Esophagus muscularis mucosa (tissue), 4 donors: ENCODE measurements at places on chromosomes 1 and 21. TPM values are rescaled to one million over a fixed set of nuclear protein-coding genes. Genes with fewer than 3 reads are reported as not detected.

DNA sequence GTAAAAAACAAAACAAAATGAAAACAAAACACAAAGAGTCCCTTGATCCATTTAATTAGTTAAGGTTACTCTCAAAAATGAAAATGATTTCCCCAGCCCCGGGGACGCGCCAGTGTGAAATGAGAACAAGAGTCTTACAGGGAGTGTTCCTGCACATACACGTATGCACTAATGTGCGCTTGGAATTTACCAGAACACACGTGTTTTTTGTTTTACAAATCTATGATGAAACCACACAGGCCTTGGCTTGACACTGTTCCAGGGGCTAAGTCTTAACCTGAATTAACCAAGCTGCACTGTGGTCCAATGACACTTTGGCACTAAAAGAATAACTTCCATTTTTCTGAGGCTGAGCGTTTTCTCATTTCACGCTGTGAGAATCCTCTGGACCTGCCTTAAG lies 63.7 kb downstream of the SLC45A1 start:
- no peak for DNase-seq

Gene RAB3B
- total RNA-seq = 0.42 TPM

DNA sequence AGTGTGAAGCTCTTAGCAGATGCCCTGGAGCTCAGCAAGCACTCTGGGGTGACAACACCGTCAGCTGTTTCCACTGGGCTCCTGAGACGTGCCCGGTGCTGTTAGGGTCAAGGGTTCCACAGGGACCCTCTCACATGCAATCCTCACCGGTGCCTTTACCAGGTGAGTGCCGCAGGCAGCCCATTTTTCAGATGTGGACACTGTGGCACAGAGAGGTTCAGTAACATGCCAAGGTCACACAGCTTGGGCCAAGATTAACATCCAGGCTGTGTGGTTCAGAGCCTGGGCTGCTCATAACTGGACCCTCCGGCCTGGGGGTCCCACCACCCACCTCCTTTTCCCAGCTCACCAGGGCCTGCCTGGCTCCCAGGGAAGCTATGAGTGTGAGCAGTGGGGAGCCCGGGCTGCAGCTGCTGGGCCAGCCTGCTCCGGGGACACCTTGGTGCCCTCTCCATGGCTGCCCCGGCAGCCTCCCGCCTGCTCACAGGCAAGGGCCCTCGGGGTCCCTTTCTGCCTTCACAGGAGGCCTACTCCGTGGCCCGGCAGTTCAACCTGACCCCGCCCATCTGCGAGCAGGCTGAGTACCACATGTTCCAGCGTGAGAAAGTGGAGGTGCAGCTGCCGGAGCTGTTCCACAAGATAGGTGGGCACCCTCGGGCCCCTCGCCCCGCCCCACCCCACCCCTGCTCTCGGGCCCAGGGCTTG lies 49.3 kb downstream of the KCNAB2 start:
- DNase-seq = no peak

DNA sequence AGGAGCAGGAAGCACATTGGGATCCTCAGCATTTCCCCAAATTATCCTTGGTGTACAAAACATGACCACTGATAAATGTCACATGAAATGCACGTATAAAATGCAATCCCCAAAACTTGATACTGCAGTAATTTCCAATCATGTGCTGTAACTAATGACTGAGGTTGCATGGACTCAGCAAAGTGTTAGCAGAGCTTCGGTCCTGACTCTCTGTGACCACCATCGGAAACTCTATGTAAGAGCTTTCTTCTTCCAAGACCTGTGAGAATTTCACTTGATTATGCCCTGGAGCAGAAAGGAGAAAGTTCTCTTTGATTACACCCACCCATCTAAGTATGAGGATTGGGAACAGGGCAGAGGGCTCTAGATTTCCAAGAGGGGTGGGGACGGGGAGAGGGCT lies 908 bp downstream of the CD53 start:
- DNase-seq = no peak

DNA sequence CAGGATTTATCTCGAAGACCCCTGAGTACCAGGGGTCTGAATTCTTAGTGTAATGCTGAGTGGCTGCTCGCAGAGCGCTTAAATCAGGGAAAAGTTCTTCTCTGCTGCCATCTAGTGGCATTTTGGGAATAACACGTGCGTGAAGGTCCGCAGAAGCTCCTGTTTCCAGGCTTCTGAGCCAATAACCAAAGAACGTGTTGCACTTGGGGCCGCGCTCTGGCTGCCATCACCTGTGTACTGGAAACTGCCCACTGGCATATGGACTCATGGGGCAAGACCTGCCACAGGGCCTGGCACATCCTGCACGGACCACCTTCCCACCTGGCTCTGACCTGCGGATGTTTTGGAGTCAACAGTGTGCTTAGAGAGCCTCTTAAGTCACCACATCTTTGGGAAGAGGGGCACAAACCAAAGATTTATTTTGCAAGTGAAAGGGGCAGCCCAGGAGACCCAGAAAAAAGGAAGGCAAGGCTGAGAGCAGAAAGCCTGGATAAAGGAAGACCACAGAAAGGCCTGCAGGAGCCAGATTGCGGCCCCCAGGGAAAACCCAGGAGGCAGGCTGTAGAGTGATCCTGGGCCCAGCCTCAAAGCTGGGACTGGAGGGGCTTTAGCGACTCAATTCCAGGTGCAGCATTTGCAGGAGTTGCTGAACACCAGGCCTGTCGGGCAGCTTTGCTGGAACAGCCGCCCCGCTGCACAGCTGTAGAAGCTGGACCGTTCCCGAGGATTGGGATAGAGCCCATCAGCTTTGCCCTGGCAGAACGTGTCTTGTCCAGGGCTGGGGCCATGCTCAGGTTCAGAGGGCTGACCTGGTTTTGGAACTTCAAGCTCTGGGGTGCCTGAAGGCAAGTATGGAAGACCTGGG lies 13.0 kb downstream of the CHIT1 start:
- DNase-seq = no peak

- no peak for DNase-seq
Measured at GRCh38 chr1:119312500-119312899, 56.1 kb upstream of the HAO2 start.

DNA sequence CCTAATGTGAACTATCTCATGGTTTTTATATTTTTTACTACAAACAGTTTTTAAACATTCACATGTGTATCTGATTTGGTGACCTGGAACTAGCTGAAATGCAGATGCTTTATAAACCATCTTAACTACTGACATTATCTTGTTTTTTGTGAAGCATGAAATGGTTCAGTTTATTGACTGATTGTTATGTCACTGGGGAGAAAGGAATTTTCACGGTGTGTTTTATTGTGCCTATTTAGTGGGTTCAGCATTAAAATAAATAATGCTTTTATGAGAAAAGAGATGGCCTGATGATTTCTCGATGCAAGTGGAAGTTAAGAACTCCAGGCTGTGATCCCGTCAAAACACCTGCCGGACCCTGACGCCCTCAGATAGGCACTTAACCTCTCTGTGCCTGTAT lies 79.9 kb upstream of the KIF26B start:
- DNase-seq = no peak

DNA sequence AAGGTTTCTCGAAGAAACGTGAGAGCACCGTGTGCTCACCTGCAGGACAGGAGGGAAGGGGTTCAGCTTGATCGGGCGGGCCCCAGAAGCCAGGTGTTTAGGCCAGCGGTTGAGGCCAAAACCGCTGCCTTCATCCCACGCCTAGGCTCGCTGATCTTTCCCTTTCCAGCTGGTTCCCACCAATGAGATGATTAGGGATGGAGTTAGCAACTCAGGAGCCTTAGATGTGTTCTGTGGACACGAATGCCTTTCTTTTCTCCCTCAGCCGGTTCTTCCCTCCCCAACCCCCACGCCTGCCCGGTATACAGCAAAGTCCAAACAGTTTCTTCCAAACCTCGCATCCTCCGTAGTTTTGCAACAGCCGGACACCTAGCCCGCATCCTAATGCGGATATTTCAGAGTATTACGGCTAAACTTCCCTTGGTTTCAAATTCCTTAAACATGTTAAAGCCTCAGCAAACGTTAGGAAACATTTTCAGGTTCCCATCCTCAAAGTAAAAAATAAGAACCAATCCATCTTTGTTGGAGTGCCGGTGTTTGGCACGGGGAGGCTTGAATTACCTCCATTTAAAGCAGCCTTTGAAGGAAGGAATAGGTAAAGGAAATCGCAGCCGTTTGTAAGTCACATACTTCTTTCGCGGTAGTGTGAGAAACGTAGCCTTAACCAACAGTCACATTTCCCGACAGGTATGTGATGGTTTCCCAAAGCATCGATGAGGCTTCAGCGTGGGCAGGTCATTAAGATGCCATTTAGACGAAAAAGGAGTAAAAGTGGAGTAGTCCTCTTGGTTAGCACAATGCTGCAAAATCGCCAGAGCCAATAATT lies 1.1 kb downstream of the LRRC8C start:
- no peak for DNase-seq

Gene SPATA6
- total RNA-seq = 19.1 TPM

DNA sequence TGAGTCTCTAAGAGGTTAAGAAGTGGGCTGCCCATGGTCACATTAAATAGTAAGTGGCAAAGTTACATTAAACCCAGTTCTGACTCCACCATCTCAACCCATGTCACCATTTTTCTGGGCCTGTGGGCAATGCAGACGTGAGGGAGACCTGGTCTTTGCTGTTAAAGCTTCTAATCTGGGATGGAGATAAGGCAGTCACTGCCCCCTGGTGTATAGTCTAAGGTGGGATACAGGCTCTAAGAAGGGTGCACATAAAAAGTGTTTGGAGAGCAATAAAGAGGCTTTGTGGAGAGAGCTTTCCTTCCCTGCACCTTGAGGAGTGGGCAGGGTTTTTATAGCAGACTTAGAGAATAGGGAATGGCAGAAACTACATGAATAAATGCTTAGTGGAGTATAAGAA lies 141.3 kb downstream of the ROR1 start:
- DNase-seq = no peak

DNA sequence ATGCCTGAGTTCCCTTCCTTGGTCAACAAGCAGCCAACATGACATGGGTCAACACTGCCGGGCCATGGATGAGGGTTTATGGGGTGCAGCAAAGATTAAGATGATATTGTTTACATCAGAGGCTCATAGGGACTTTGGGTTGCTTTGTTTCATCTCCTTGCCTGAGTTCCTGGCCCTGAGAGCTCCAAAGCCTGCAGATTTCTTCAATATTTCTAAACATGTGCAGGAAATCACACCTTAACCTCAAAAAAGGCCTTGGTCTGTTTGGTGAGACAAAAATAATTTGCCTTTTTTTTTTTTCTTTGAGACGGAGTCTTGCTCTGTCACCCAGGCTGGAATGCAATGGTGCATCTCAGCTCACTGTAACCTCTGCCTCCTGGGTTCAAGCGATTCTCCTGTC lies 876 bp downstream of the SLAMF8 start:
- DNase-seq = no peak

Gene LCE3A
- not detected for total RNA-seq

Gene FHAD1
- 0.06 TPM for total RNA-seq

DNA sequence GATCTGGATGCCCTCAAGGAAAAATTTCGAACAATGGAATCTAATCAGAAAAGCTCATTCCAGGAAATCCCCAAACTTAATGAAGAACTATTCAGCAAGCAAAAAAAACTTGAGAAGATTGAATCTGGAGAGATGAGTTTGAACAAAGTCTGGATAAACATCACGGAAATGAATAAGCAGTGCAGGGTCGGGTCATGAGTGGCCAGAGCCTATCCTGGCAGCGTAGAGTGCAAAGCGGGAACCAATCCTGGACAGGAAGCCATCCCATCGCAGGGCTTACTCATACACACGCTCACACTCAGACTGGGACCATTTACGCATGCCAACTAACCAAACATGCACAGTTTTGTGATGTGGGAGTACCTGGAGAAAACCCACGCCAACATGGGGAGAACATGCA lies 43.1 kb downstream of the ZMYM1 start:
- no peak for DNase-seq

Gene SHISA4
- 30.9 TPM for total RNA-seq

GRCh38 chr1:40628903-40629292 lies 36.6 kb downstream of the RIMS3 start:
- DNase-seq = no peak

Gene FCAMR
- total RNA-seq = not detected

DNA sequence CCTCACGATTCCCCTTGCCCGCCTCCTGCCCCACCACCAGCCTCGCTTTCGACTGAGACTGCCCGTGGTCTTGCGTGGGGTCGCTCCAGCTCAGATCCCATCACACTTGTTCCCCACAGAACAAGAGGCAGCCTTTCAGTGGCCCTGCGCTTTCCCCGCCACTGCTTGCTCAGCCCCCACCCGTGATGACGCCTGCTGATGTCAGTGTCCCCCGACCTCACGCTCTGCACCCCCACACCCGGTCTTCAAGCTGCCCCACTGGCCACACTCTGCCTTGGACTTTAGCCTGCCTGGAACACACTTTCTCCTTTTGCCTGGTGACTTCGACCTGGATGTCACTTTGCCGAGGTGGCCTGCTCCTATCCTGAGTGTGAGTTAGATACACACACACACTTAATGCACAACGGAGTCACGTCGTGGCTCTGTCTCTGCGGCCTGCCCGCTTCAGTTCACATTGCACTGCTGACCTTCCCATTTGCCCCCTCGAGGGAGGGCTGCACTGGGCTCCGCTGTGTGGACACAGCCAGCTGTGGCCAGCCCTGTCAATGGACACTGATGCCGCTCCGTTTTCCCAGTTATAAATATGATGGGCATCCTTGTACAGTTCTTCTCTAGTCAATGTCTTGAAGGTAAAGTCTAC lies 13.0 kb downstream of the AGPAT3 start:
- no peak for DNase-seq

DNA sequence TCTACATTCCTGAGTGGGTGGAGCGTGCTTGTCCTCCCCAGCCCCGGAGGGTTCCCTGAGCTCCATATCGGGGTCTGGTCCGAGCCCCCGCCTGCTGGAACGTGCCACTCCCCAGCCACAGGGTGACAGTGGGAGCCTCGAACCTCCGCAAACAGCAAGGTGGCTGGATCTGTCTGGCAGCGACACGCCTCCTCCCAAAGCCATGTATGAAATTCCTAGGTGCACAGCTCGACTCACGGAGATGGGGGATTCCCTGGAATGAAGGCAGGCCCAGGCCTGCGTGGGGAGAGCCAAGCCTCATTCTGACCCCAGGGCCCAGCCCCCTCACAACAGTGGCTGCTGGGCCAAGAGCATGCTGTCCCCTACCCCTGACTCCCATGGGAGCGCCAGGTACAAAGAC lies 32.9 kb downstream of the TP73 start:
- DNase-seq = no peak

DNA sequence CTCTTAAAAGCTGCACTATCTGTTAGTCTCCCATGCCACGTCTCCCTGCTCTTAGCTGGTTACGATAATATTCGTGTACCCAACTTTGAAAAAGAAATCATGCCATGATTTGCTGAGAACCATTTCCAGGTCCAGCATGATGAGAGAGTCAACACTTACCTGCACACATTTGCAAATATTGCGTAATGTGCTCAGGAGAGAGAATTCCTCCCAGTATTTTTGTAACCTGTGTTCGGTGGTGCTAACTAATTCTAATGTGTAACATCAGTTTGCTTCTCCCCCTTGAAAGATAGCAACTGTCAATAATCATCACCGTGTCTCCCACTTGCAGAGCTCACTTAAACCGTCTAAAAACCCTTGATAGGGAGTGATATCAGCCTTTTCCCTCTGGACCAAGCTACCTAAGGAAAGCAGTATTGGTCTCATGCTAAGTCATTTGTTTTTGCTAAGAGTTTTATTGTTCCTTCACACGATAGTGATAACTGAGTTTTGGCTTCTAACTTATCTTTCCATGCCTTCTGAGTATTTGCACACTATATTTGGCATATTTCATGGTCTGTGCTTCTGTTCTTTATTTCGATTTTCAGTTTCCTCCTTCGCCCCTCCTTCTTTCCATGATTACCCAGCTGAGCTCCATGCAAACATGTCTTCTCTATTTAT lies 61.1 kb upstream of the IRF2BP2 start:
- no peak for DNase-seq

- DNase-seq = no peak
Measured at GRCh38 chr1:19647643-19648042, 3.5 kb downstream of the NBL1 start.

Gene SLAMF9
- total RNA-seq = not detected

GRCh38 chr1:48603222-48603621 lies 131.2 kb upstream of the SPATA6 start:
- DNase-seq = no peak
